ENCODE measurements at places on chromosomes 13 and 19. TPM values are rescaled to one million over a fixed set of nuclear protein-coding genes. Genes with fewer than 3 reads are reported as not detected.

GRCh38 chr19:38072776-38073750 lies 151.0 kb downstream of the DPF1 start:
- peaks cover 35% of the 10 kb centered on the region for H3K4me1 ChIP-seq
- peaks cover 26% of the 10 kb centered on the region for H3K36me3 ChIP-seq
- peak overlapping the region; percentile 79 for H3K27ac ChIP-seq
- H3K4me3 ChIP-seq, result no peak overlapping the region

- H3K4me3 ChIP-seq, result no peak overlapping the region
- DNase-seq, result no peak
- H3K27me3 ChIP-seq, result peaks cover 15% of the 10 kb centered on the region
Measured at GRCh38 chr19:43691755-43692154, 21.8 kb upstream of the PLAUR start.

DNA sequence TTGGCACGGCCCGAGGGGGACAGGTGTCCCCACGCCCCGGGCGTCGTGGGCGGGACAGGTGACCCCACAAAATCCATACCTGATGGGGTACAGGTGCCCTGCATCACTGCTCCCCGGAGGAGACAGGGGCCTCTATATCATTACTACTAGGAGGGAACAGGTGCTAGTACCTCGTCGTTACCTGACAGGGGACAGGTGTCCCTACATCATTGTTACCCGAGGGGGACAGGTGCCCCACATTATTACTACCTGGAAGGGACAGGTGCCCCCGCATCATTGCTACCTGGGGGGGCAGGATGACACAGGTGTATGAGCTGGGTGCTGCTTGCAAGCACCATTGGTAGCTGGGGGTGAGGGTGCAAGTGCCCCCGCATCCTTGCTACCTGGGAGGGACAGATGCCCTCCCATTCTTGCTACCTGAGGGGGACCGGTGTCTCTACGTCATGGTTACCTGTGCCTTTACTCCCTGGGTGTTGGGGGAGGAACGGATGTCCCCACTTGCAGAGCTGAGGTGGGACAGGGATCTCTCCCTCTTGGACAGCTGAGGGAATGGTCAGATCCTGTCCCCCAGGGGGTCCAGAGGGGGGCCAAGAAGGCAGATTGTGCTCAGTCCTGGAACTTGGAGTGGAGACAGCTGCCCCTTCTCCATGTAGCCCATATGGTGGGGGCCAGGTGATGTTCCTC lies 620 bp downstream of the CRTC1 start:
- peak overlapping the region; percentile 90 for H3K4me3 ChIP-seq
- DNase-seq, result no peak
- no peaks in the 10 kb centered on the region for H3K27me3 ChIP-seq
- H3K4me1 ChIP-seq, result peaks cover 16% of the 10 kb centered on the region

GRCh38 chr19:29449371-29449770 lies 76.4 kb upstream of the VSTM2B start:
- no peaks in the 10 kb centered on the region for H3K27me3 ChIP-seq
- no peak overlapping the region for H3K4me3 ChIP-seq
- H3K27ac ChIP-seq, result no peak overlapping the region
- no peak for DNase-seq

- no peak overlapping the region for H3K4me3 ChIP-seq
- H3K4me1 ChIP-seq, result peaks cover 6% of the 10 kb centered on the region
- DNase-seq, result no peak
Measured at GRCh38 chr13:26980099-26981031, 191.2 kb downstream of the USP12 start.

DNA sequence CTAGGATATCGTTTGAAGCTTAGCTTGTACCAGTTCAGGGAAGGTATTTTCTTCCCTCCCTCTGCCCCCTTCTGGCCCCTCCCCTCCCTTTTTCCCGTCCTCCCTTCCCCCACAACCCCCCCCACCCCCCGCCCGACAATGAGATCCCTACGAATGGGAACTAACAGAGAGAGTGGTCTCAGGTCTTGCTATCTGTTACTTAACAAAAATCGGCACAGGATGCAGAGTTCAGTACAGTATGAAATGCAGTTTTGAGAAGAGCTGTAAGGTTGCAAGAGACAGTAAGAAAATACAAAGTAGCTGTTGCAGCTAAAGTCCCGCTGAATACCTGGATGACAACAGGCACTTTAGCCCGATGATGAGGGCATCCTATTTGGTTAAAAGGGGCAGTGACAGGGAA lies 3.1 kb upstream of the DACH1 start:
- no peak for DNase-seq
- no peak overlapping the region for H3K27ac ChIP-seq
- H3K4me1 ChIP-seq, result peaks cover 13% of the 10 kb centered on the region
- H3K36me3 ChIP-seq, result no peaks in the 10 kb centered on the region
- H3K4me3 ChIP-seq, result no peak overlapping the region
- peaks cover 25% of the 10 kb centered on the region for H3K27me3 ChIP-seq

DNA sequence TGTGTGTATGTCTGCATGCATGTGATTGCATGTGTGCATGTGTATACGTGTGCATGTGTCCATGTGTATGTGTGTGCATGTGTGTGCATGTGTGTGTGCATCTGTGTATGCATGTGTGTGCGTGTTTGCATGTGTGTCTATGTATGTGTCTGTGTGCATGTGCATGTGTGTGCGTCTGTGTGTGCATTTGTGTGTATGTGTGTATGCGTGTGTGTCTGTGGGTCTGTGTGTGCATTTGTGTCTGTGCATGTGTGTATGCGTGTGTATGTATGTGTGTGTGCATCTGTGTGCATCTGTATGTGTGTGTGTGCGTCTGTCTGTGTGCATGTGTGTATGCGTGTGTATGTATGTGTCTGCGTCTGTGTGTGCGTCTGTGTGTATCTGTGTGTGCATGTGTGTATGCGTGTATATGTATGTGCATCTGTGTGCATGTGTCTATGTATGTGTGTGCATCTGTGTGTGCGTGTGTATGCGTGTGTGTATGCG lies 3.0 kb downstream of the STXBP2 start:
- peak overlapping the region; percentile 65 for H3K4me3 ChIP-seq
- no peak overlapping the region for H3K27ac ChIP-seq
- DNase-seq, result no peak
- no peaks in the 10 kb centered on the region for H3K27me3 ChIP-seq
- H3K4me1 ChIP-seq, result peaks cover 26% of the 10 kb centered on the region

DNA sequence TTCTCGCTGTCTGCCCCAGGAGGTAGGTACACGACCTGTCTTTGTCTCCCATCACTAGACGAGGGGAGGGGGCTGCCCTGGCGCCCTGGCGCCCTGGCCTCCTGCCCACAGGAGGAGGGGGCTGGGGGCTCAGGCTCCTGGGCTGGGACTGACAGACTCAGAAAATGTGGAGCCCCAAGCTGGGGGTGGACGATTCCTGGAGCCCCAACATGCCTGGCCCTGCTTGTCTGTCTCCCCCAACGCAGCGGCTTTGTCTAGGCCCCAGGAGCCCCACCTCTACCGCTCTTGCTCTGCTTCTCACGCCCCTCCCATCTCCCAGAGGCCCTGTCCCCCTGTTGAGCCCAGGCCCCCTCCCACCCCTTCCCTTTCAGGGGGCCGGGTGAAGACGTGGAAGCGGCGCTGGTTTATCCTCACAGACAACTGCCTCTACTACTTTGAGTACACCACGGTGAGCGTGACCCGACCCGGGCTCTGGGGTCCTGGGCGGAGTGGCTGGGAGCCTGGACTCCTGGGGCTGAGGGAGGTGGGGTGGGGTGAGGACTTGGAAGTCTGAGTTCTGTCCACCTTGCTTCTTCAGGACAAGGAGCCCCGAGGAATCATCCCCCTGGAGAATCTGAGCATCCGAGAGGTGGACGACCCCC lies 8.6 kb downstream of the CYTH2 start:
- no peaks in the 10 kb centered on the region for H3K27me3 ChIP-seq
- H3K4me1 ChIP-seq, result peaks cover 13% of the 10 kb centered on the region
- DNase-seq, result no peak

ZNF442 gene
- polyA plus RNA-seq, result 2.5 TPM
